Lung microvascular endothelial cell (primary cell): ENCODE measurements at places on chromosomes 3 and 15. TPM values are rescaled to one million over a fixed set of nuclear protein-coding genes. Genes with fewer than 3 reads are reported as not detected.

Gene GABRB3
- 0.40 TPM in 1 of 2 replicates, not detected in the other for total RNA-seq

Gene TNNC1
- 0.22 TPM in 1 of 2 replicates, not detected in the other for total RNA-seq

Gene HDC
- total RNA-seq: not detected in 2 replicates

Gene GOLGA8Q
- total RNA-seq: under 0.01 and 0.22 TPM in 2 replicates

Gene CHD2
- 39.7 and 51.2 TPM in 2 replicates for total RNA-seq

Gene CD200
- 3.1 and 9.9 TPM in 2 replicates for total RNA-seq

Gene GABRR3
- not detected in 2 replicates for total RNA-seq

Gene ANAPC13
- total RNA-seq: 39.9 and 53.0 TPM in 2 replicates

Gene CCDC54
- total RNA-seq: not detected in 2 replicates

Gene PLCH1
- total RNA-seq: not detected in 2 replicates

Gene ADIPOQ
- total RNA-seq: not detected in 2 replicates

Gene ISLR2
- under 0.01 and 0.20 TPM in 2 replicates for total RNA-seq

Gene CPLX3
- total RNA-seq: not detected in 2 replicates

Gene STAB1
- total RNA-seq: 136 and 224 TPM in 2 replicates

Gene ERC2
- 1.5 and 2.2 TPM in 2 replicates for total RNA-seq

Gene SEMA3F
- 8.3 and 16.1 TPM in 2 replicates for total RNA-seq

Gene ITGB5
- total RNA-seq: 49.2 and 90.2 TPM in 2 replicates

Gene MESP2
- total RNA-seq: not detected in 2 replicates

Gene LTK
- under 0.01 TPM in 1 of 2 replicates, not detected in the other for total RNA-seq

Gene GOLGA8S
- total RNA-seq: under 0.01 TPM in 1 of 2 replicates, not detected in the other

Gene HESX1
- under 0.01 and 0.22 TPM in 2 replicates for total RNA-seq

Gene RGMA
- 0.20 and 0.22 TPM in 2 replicates for total RNA-seq

Gene TMEM207
- total RNA-seq: not detected in 2 replicates

Gene SMCO1
- total RNA-seq: not detected in 2 replicates

Gene FSTL1
- total RNA-seq: 38.3 and 88.0 TPM in 2 replicates

Gene C2CD4B
- total RNA-seq: 20.0 and 45.6 TPM in 2 replicates

Gene TIPARP
- total RNA-seq: 14.8 and 32.1 TPM in 2 replicates

Gene WDR93
- total RNA-seq: not detected in 2 replicates

Gene UROC1
- total RNA-seq: not detected in 2 replicates

Gene LTF
- total RNA-seq: under 0.01 and 0.22 TPM in 2 replicates

Gene TMEM40
- total RNA-seq: not detected in 2 replicates

Gene CCDC39
- not detected in 2 replicates for total RNA-seq

Gene FEZF2
- total RNA-seq: not detected in 2 replicates
